Transverse colon (tissue), 4 donors: ENCODE measurements at places on chromosomes 13 and 19. TPM values are rescaled to one million over a fixed set of nuclear protein-coding genes. Genes with fewer than 3 reads are reported as not detected.

DNA sequence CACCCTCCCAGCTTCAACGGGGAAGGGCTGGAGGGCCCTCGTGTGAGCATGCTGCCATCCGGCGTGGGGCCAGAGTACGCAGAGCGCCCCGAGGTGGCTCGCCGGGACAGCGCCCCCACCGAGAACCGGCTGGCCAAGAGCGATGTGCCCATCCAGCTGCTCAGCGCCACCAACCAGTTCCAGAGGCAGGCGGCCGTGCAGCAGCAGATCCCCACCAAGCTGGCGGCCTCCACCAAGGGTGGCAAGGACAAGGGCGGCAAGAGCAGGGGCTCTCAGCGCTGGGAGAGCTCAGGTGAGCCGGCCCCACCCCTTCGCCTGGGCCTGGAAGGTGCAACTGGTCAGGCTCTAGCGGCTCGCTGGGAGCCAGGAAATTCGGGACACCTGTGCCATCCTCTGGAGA, 20.0 kb downstream of the PEX11G start:
- H3K4me1 ChIP-seq: no peaks in the 10 kb centered on the region
- no peak overlapping the region for H3K27ac ChIP-seq
- no peaks in the 10 kb centered on the region for H3K27me3 ChIP-seq
- no peak for DNase-seq

The SULT2A1 gene
- 0.96 TPM for total RNA-seq

- no peak overlapping the region for H3K4me3 ChIP-seq
- H3K4me1 ChIP-seq: no peaks in the 10 kb centered on the region
- DNase-seq: no peak
- H3K36me3 ChIP-seq: no peaks in the 10 kb centered on the region
Observed at GRCh38 chr13:39105110-39105509, 66.9 kb downstream of the NHLRC3 start.

- no peak overlapping the region for H3K27ac ChIP-seq
- DNase-seq: no peak
- H3K4me3 ChIP-seq: no peak overlapping the region
- no peaks in the 10 kb centered on the region for H3K27me3 ChIP-seq
- H3K36me3 ChIP-seq: no peaks in the 10 kb centered on the region
Observed at GRCh38 chr13:60623151-60623550, 226.1 kb downstream of the TDRD3 start.

The CLC gene
- not detected for total RNA-seq

DNA sequence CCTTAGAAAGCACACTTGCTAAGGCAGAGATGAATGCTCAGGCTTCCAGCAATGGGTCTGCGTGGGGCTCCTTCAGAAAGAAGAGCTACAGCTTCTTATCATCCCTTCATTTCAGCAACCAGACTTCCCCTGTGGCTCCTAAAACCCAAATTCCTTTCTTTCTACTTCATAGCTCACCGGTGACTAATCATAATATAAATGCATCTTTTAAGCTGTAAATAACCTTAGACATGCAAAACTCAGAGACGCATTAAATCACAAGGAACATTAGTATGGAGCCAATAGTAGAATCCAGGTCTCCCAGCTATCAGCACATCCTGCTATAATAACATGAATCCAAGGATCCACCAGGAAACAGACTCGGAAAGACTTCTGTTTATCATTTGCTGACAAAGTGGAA, 375.6 kb downstream of the COG6 start:
- no peaks in the 10 kb centered on the region for H3K27me3 ChIP-seq
- no peak for DNase-seq
- H3K4me3 ChIP-seq: no peak overlapping the region
- no peak overlapping the region for H3K27ac ChIP-seq
- H3K4me1 ChIP-seq: no peaks in the 10 kb centered on the region

The NKPD1 gene
- total RNA-seq: 0.32 TPM

GRCh38 chr13:54165581-54166215, 1137.1 kb downstream of the OLFM4 start:
- DNase-seq: no peak
- no peak overlapping the region for H3K27ac ChIP-seq
- no peak overlapping the region for H3K4me3 ChIP-seq
- no peaks in the 10 kb centered on the region for H3K4me1 ChIP-seq
- no peaks in the 10 kb centered on the region for H3K36me3 ChIP-seq

- no peaks in the 10 kb centered on the region for H3K36me3 ChIP-seq
- H3K4me3 ChIP-seq: no peak overlapping the region
- H3K27me3 ChIP-seq: no peaks in the 10 kb centered on the region
Observed at GRCh38 chr19:38538793-38539528, 78.8 kb downstream of the MAP4K1 start.

DNA sequence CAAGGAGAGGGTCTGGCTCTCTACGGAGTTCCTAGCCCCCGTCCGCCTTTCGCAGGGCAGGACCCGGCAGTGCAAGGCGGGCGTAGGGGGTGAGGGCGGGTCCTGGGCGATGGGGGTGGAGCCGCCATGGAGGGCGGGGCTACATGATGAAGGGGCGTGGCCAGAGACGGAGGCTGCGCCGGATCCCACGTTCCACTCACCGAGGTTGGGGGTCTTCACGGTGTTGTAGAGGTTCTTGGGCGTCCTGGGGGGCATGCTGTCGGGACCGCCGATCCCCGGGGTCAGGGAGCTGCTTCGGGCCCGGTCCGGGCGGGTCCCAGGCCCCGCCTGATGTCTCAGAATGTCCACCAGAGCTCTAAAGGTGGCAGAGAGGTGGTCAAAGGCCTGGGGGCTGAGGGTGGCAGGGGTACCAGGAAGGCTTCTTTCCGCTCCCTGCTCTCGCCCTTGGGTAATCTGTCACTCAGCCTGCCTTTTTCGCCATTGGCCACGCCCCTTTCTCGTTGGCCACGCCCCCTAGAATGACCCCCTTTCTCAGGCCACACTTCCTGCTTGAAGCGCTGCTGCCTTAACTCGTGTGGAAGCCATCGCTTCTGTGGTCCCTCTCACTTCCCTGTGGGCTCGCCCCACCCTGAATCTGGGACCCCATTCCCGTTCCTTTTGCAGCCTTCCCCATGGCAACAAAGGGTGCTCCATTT, 2.5 kb downstream of the SHISA7 start:
- H3K27ac ChIP-seq: no peak overlapping the region
- no peak for DNase-seq
- peaks cover 98% of the 10 kb centered on the region for H3K27me3 ChIP-seq

DNA sequence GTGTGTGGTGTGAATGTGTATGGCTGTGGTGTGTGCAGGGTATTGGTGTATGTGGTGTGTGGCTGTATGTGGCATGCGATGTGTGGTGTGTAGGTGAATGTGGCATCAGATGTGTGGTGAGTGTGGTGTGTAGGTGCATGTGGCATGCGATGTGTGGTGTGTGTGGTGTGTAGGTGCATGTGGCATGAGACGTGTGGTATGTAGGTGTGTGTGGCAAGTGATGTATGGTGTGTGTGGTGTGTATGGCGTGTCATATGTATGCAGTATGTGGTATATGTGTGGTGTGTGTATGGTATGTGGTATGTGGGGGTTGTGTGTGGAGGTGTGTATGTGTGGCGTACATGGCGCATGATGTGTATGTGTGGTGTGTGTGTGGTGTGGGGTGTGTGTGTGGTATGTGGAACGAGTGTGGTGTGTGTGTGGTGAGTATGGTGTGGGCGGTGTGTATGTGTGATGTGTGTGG, 63.4 kb downstream of the PEPD start:
- H3K36me3 ChIP-seq: no peaks in the 10 kb centered on the region
- no peak overlapping the region for H3K4me3 ChIP-seq
- H3K4me1 ChIP-seq: no peaks in the 10 kb centered on the region
- H3K27me3 ChIP-seq: no peaks in the 10 kb centered on the region
- no peak for DNase-seq

DNA sequence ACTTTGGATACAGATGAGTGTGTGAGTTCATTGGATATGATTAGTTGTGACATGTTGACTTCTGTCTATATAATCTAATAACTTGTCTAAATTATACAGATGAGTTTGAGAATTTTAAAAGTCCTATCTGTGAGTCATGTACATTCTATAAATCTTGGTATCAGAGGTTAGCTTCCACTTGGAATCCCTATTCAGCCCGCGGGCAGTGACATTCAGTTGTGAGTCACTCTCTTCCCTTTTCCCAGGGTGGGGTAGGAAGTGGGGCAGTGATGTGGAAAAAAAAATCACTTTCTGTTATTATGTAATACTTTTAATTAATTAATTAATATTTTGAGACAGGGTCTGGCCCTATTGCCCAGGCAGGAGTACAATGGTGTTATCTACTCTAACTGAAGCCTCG, 33.0 kb upstream of the ZNF808 start:
- H3K27ac ChIP-seq: no peak overlapping the region
- H3K4me1 ChIP-seq: no peaks in the 10 kb centered on the region
- H3K27me3 ChIP-seq: no peaks in the 10 kb centered on the region
- DNase-seq: no peak

DNA sequence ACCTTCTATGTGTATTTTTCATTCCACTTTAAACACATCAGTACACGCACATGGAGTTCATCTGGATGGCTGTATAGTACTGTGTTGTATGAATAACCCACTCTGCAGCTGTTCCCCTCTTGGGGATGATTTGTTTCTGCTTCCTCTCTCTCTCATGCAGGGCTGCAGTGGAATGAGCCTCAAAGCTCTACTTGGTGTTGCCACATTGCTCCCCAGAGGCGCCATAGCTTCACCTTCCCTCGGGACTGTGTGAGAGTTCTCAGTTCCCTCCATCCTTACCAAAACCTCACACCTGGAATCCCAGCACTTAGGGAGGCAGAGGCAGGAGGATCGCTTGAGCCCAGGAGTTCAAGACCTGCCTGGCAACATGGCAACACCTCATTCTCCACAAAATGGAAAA, 28.4 kb upstream of the GPR183 start:
- H3K27ac ChIP-seq: no peak overlapping the region
- no peak overlapping the region for H3K4me3 ChIP-seq
- no peaks in the 10 kb centered on the region for H3K36me3 ChIP-seq
- no peaks in the 10 kb centered on the region for H3K27me3 ChIP-seq
- H3K4me1 ChIP-seq: no peaks in the 10 kb centered on the region

The TMEM38A gene
- 8.7 TPM for total RNA-seq

DNA sequence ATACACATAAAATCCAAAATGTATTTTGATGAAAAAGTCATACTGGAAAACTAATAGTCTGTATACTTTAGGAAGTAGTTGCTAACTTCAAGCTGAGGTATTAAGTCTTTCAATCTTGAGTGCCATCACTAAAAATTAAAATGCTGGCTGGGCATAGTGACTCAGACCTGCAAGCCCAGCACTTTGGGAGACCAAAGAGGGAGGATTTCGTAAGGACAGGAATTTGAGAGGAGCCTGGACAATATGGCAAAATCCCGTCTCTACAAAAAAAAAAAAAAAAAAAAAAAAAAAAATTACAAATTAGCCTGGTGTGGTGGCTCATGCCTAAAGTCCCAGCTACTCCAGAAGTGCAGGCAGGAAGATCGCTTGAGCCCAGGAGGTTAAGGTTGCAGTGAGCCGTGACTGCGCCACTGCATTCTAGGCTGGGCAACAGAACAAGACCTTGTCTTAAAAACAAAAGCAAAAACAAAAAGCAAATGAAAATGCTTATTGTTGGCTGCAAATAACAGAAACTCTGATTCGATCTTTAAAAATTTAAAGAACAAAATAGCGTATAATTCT, 1994.2 kb upstream of the PCDH20 start:
- H3K4me3 ChIP-seq: no peak overlapping the region
- H3K27me3 ChIP-seq: no peaks in the 10 kb centered on the region
